GM06990 (cell line): ENCODE measurements at places on chromosomes 3 and 15.

DNA sequence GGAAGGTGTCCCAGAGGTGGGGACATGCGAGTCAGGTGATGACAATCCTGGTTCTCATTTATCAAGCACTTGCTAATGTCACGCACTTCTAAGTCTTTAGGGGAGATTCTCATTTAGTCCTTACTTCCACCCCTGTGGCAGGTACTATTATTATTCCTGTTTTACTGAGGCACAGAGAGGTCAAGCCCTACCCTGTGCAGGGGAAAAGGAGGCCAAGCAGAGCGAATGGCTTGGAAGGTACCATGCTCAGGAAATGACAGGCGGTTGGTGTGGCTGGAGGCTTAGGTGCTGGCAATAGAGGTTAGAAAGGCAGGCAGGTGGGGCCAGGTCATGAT, 268.9 kb downstream of the UACA start:
- DNase-seq, result no peak

- no peak for DNase-seq
These were observed 105.7 kb downstream of the TPRA1 start for GRCh38 chr3:127484601-127485388.

GRCh38 chr3:84906065-84906464, 52.7 kb upstream of the CADM2 start:
- DNase-seq, result no peak

DNA sequence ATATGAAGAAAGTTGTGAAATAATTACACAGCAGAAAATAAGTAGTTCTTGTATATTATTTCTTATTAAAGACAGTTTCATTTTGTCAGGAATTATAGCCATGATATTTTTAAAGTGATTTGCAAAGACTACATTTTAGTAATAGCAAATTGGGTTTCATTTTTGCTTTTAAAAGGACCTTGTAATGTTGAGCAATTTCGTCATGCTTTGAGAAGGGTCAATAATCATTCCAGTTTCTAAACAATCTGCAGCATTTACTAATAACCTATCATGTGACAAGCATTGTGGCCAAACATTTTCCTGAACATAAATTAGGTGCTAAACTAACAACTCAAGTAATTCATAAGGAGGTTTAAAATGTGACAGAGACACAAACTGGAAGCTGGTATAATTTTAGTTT, 214.4 kb upstream of the CBLB start:
- no peak for DNase-seq
